ENCODE measurements at places on chromosomes 6 and 20.

- no peak overlapping the region for H3K27ac ChIP-seq
- DNase-seq, result no peak
- H3K4me3 ChIP-seq, result no peak overlapping the region
- no peaks in the 10 kb centered on the region for H3K27me3 ChIP-seq
Measured at GRCh38 chr6:127489248-127489647, 29.9 kb downstream of the MTCL3 start.

GRCh38 chr6:81636930-81637568 lies 115.4 kb downstream of the TENT5A start:
- no peak overlapping the region for H3K4me3 ChIP-seq
- DNase-seq, result no peak
- H3K4me1 ChIP-seq, result no peaks in the 10 kb centered on the region
- H3K27ac ChIP-seq, result no peak overlapping the region

- no peak overlapping the region for H3K27ac ChIP-seq
- H3K4me1 ChIP-seq, result no peaks in the 10 kb centered on the region
- no peaks in the 10 kb centered on the region for H3K36me3 ChIP-seq
- no peak for DNase-seq
Measured at GRCh38 chr6:71588490-71588889, 297.9 kb upstream of the RIMS1 start.

- no peaks in the 10 kb centered on the region for H3K4me1 ChIP-seq
- H3K36me3 ChIP-seq, result no peaks in the 10 kb centered on the region
- no peak overlapping the region for H3K4me3 ChIP-seq
- no peaks in the 10 kb centered on the region for H3K27me3 ChIP-seq
- no peak overlapping the region for H3K27ac ChIP-seq
- no peak for DNase-seq
Measured at GRCh38 chr6:158038291-158039177, 56.9 kb downstream of the SYNJ2 start.

- H3K36me3 ChIP-seq, result no peaks in the 10 kb centered on the region
- peaks cover 17% of the 10 kb centered on the region for H3K4me1 ChIP-seq
- H3K4me3 ChIP-seq, result no peak overlapping the region
- H3K27me3 ChIP-seq, result no peaks in the 10 kb centered on the region
- H3K27ac ChIP-seq, result no peak overlapping the region
- DNase-seq, result no peak
Measured at GRCh38 chr6:87824958-87825491, 123.0 kb upstream of the AKIRIN2 start.

DNA sequence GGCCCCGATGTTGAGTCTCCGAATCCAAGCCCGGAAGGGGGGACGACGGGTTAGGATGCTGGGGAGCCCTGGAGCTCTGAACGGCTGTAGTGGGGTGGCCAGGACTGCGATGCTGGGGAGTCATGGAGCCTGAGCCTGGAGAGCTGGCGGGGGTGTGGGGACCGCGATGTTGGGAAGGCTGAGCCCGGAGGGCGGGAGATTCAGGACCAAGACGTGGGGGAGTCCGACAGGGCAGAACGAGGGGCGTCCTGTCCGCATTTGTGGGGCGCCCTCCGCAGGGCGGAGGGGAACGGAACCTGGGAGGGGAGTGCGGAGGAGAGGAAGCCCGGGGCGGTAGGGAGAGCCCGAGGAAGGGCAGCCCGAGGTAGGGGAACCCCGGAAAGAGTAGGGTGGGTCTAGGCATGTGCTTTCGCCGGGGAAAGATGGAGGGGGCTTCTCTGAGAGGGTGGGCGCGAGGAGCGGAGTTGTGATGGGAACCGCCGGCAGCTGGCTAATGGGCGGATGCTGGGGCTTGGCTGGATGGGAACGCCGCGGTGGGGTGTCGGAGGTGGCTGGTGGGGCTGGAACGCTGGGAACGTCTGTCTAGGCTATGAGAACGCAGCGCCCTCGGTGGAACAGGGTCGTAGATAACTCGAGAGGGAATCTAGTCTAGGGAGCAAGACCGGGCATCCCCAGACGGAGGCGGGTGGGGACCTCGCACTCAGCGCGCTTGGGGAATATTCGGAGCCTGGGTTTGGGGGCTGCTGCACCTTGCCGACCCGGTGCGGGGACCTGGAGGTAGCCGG lies 684 bp downstream of the PAQR8 start:
- H3K4me1 ChIP-seq, result peaks cover 12% of the 10 kb centered on the region
- no peaks in the 10 kb centered on the region for H3K27me3 ChIP-seq
- peak overlapping the region; percentile 72 for H3K4me3 ChIP-seq
- no peaks in the 10 kb centered on the region for H3K36me3 ChIP-seq
- H3K27ac ChIP-seq, result peak overlapping the region; percentile 53

- peaks cover 9% of the 10 kb centered on the region for H3K4me1 ChIP-seq
- H3K27ac ChIP-seq, result no peak overlapping the region
- no peak for DNase-seq
- H3K27me3 ChIP-seq, result no peaks in the 10 kb centered on the region
- no peak overlapping the region for H3K4me3 ChIP-seq
Measured at GRCh38 chr20:17500826-17501225, 30.4 kb downstream of the BFSP1 start.

DNA sequence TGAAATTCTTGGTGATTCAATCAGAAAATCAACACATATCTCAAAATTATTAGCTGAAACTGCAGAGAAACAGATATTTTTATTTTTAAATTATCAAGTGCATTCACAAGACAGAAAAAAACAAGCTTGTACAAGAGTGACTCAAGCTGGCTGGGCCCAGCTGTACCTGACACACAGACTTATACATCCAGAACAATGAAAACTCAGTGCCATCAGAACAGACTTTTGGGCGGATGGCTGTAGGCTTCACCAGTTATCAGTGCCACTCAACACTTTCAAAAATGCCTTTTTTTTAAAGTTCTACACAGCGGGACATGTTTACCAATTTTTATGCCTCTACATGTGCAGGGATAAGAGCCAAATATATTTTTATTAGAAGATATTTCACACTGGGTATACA lies 102.8 kb downstream of the MYB start:
- no peak for DNase-seq
- H3K4me3 ChIP-seq, result no peak overlapping the region
- H3K27me3 ChIP-seq, result no peaks in the 10 kb centered on the region
- H3K27ac ChIP-seq, result no peak overlapping the region
- H3K36me3 ChIP-seq, result no peaks in the 10 kb centered on the region

GRCh38 chr6:121686611-121687023 lies 251.2 kb downstream of the GJA1 start:
- no peak overlapping the region for H3K4me3 ChIP-seq
- H3K36me3 ChIP-seq, result no peaks in the 10 kb centered on the region
- no peak overlapping the region for H3K27ac ChIP-seq
